ENCODE measurements at places on chromosomes 6 and 20. TPM values are rescaled to one million over a fixed set of nuclear protein-coding genes. Genes with fewer than 3 reads are reported as not detected.

- no peaks in the 10 kb centered on the region for H3K4me1 ChIP-seq
- H3K27me3 ChIP-seq = peaks cover 23% of the 10 kb centered on the region
- no peaks in the 10 kb centered on the region for H3K36me3 ChIP-seq
- H3K4me3 ChIP-seq = no peak overlapping the region
- H3K27ac ChIP-seq = no peak overlapping the region
Measured at GRCh38 chr6:108275976-108276375, 15.1 kb upstream of the SNX3 start.

DNA sequence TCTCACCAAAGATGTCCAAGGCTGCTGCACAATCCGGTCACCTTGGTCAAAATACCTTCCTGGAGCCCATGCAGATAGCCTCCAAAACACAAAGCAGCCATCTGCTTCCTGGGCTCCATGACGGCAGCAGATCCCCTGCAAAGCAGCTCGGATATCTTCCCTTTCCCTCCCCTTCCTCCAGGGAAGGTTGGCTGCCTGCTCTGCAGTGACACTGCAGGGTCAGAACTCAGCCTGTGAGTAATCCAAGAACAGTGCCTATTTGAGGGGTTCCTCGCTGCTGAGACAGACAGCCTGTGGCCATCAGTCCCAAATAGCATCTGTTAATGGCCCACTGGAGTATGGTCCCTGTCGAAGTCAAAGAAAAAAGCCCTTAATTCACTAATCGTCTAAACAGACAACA, 270.8 kb downstream of the PREX1 start:
- H3K4me1 ChIP-seq = no peaks in the 10 kb centered on the region
- no peak overlapping the region for H3K4me3 ChIP-seq
- H3K36me3 ChIP-seq = no peaks in the 10 kb centered on the region
- DNase-seq = no peak

DNA sequence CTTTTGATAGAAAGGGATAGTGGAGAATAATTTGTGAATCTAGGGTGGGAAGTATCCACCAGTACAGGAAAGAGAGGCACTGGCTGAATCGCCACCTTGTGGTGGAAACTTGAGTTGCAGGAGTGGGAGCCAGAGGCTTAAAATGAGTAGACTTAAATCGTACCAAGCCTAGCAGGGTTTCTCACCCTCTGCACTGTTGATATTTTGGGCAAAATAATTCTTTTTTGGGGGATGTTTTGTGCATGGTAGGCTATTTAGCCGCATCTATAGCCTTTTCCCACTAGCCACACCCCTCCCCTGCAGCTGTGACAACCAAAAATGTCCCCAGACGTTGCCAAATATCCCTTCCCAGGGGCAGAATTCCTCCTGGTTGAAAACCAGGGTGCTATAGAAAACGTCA, 119.1 kb downstream of the DHX35 start:
- no peaks in the 10 kb centered on the region for H3K36me3 ChIP-seq
- DNase-seq = peak; percentile 95
- no peak overlapping the region for H3K4me3 ChIP-seq
- peaks cover 3% of the 10 kb centered on the region for H3K4me1 ChIP-seq
- peaks cover 25% of the 10 kb centered on the region for H3K27me3 ChIP-seq

- H3K27me3 ChIP-seq = peaks cover 31% of the 10 kb centered on the region
- no peak overlapping the region for H3K4me3 ChIP-seq
- H3K4me1 ChIP-seq = no peaks in the 10 kb centered on the region
- no peaks in the 10 kb centered on the region for H3K36me3 ChIP-seq
- no peak for DNase-seq
Measured at GRCh38 chr6:7006515-7007191, 101.1 kb upstream of the RREB1 start.

GRCh38 chr20:5670874-5671273, 79.3 kb upstream of the SHLD1 start:
- H3K36me3 ChIP-seq = no peaks in the 10 kb centered on the region
- H3K27ac ChIP-seq = no peak overlapping the region
- peaks cover 7% of the 10 kb centered on the region for H3K4me1 ChIP-seq
- no peak for DNase-seq

GRCh38 chr6:65671922-65672321, 35.1 kb downstream of the EYS start:
- no peak overlapping the region for H3K4me3 ChIP-seq
- H3K4me1 ChIP-seq = no peaks in the 10 kb centered on the region
- DNase-seq = no peak
- H3K27ac ChIP-seq = no peak overlapping the region
- no peaks in the 10 kb centered on the region for H3K36me3 ChIP-seq
- H3K27me3 ChIP-seq = no peaks in the 10 kb centered on the region

DNA sequence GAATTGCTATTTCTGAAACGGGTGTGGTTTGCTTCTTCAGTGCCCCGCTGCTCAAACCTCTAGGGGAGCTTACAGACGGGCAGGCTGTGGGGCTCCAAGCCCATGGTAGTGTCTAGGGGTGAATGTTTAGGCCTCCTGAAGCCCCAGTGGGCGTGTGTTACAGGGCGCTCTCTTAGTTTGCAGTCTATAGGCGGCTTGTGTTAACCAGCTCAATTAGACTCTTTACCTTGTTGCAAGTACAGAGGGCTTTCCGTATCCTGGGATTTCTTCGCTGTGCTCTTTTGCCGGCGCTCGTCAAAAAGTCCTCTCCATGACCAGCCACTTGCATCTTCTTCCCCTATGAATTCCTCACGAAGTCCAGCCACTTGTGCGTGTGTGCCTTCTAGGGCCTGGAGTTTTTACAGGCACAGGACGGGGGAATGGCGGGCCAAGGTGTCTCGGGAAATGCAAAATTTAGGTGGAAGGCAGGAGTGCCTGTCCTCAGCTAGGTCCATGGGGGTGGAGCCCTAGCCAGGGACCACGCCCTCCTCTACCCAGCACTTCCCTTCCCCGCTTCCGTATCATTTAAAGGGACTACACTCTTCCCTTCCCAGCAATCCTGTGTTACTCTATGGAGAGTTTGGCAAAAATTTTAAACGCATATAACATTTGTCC, 94.5 kb downstream of the HTR1B start:
- no peaks in the 10 kb centered on the region for H3K27me3 ChIP-seq
- DNase-seq = no peak
- no peaks in the 10 kb centered on the region for H3K4me1 ChIP-seq
- H3K4me3 ChIP-seq = no peak overlapping the region
- no peak overlapping the region for H3K27ac ChIP-seq

- H3K36me3 ChIP-seq = no peaks in the 10 kb centered on the region
- H3K27ac ChIP-seq = no peak overlapping the region
- no peaks in the 10 kb centered on the region for H3K4me1 ChIP-seq
- H3K4me3 ChIP-seq = no peak overlapping the region
Measured at GRCh38 chr6:50143011-50143719, 93.4 kb upstream of the DEFB112 start.

- H3K4me1 ChIP-seq = peaks cover 31% of the 10 kb centered on the region
- peaks cover 3% of the 10 kb centered on the region for H3K27me3 ChIP-seq
- H3K4me3 ChIP-seq = no peak overlapping the region
- DNase-seq = no peak
- no peaks in the 10 kb centered on the region for H3K36me3 ChIP-seq
- H3K27ac ChIP-seq = no peak overlapping the region
Measured at GRCh38 chr6:27761391-27761790, 150.8 kb downstream of the OR2B2 start.

GRCh38 chr20:57480444-57481160, 44.3 kb downstream of the CTCFL start:
- no peak overlapping the region for H3K4me3 ChIP-seq
- no peak for DNase-seq
- no peaks in the 10 kb centered on the region for H3K36me3 ChIP-seq

GRCh38 chr20:4699957-4700356, 21.8 kb upstream of the PRND start:
- peaks cover 16% of the 10 kb centered on the region for H3K4me1 ChIP-seq
- H3K4me3 ChIP-seq = no peak overlapping the region
- H3K27ac ChIP-seq = peak overlapping the region; percentile 26
- DNase-seq = no peak

DNA sequence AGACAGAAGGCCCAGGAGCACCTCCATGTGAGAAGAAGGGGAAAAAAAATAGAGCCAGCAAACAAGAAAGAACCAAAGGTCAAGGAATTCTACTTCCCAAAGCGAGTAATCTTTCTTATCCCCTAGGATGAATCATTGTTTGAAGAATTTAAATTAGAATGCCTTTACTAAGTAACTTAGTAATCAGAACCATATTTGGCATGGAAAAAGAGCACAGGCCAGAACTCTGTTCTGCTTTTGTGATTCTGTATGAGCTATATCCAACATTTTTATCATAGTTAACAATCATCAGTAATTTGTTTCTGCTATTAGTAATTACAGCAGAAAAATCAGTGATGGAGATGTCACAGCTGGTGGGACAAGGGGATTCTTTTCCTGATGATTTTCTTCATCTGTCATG, 228.8 kb upstream of the FAM83B start:
- no peak for DNase-seq
- H3K27ac ChIP-seq = no peak overlapping the region
- no peaks in the 10 kb centered on the region for H3K36me3 ChIP-seq

DNA sequence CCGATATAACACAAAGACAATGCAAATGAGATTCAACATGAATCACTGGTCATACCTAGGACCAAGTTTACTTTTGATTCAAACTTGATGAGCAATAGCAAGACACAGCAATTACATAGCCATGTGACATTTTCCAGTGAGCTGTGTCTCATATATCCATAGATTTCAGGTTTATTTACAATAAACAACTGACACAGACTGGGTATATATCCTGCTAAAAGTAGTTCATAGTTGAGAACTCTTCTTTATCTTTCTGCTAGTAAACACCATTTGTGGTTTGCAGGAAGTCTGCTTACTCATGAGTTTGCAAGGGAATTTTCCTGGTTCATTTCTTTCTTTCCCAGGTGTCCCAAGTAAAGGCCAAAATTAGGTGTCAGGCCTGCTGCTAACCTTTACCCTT, 343.4 kb downstream of the KIF16B start:
- H3K4me1 ChIP-seq = no peaks in the 10 kb centered on the region
- no peak overlapping the region for H3K27ac ChIP-seq
- no peak overlapping the region for H3K4me3 ChIP-seq
- H3K36me3 ChIP-seq = no peaks in the 10 kb centered on the region
- no peaks in the 10 kb centered on the region for H3K27me3 ChIP-seq

The TSHZ2 gene
- total RNA-seq = 29.5 TPM

The DCDC2 gene
- not detected for total RNA-seq

The BNIP5 gene
- total RNA-seq = not detected

Measured in activated CD4-positive, alpha-beta T cell treated with anti-CD3 and anti-CD28 coated beads, Interleukin-2, amount 10 ng/mL, durations not matched to agents 24 days and 14 days (primary cell).